ENCODE measurements at places on chromosomes 6 and 20.

DNA sequence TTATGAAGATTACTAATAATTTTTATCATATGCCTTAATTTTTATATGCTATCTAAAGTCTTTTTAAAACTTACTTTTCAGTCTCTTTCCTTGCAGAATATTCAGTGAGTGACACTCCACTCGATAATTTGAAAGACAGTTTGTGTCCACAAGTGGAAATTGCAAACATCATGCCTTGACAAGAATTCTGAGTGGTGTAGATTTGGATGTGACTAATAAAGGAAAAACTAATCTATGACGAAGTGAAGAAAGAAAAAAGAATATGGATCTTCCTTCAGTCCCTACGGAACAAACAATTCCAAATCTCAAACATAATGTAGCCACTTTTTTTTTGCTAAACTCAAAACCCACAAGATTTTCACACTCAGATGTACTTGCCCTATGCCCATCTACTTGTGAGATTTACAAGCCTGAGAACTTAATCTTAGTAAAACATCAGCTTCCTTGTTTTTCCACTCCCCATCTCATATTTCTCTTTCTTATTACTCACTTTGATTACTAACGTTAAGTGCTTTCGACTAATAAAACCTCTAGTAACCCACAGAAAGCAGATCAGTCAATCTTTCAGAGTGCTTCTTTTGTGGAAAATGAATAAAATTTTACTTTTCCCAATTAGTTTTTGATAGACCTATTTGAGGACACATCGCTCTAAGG lies 1155.8 kb downstream of the GRIK2 start:
- DNase-seq: no peak

GRCh38 chr6:139996253-139996834 lies 621.9 kb upstream of the CITED2 start:
- no peak for DNase-seq

DNA sequence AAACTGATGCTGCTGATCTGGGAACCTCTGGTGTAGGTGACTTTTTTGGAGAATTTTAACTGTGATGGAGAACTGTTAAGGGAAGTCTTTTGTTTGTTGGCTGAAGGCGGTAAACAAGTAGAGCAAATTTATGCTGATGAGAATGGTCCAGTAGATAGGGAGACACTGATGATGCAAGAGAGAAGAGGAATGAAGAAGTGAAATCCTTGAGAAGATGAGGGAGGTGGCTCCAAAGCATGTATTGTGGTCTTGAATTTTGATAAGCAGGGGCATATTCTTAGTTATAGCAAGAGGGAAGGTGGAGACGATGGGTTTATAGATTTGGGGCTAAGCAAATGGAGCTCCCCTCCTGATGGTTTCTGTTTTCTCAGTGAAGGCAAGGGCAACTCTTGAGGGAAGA lies 22.0 kb downstream of the MAPK14 start:
- DNase-seq: no peak

- DNase-seq: no peak
Measured at GRCh38 chr20:62834967-62835730, 18.3 kb downstream of the COL9A3 start.

DNA sequence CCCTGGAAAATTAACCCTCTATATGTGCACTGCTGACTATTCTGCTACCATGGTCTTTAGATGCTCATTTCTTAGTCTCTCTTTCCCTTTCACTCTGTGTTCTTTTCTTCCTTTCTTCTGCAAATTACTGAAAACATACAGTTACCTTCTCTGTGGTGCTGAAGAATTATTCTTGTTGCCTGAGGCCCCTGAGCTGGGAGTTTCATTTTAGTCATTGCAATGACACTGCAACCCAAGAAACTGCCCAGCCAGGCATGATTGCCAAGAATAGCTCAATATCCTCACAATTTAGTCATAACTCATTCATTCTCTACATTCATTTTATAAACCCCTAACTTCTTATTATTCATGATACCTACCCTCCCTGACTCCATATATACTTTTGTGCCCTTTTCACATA lies 245.8 kb upstream of the RAB32 start:
- DNase-seq: no peak

GRCh38 chr20:55586610-55587009 lies 418.7 kb downstream of the CBLN4 start:
- no peak for DNase-seq

DNA sequence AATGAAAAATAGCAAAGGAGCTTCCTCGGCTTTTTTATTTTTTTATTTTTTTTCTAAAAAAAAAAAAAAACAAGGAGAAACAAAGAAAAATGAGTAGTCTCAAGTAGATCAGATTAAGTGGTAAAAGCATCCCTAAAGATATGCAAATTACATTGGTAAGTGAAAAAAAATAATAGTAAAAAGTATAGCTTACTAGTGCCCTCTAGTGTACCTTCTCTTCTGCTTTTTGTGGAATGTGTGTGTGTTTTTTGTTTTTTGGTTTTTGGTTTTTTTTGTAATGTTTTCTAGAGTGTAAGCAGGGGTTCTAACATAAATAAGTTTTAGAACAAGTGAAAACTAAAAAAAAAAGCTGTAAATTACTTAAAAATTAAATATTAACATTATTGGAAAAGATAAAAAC lies 1062.0 kb downstream of the HACE1 start:
- no peak for DNase-seq

DNA sequence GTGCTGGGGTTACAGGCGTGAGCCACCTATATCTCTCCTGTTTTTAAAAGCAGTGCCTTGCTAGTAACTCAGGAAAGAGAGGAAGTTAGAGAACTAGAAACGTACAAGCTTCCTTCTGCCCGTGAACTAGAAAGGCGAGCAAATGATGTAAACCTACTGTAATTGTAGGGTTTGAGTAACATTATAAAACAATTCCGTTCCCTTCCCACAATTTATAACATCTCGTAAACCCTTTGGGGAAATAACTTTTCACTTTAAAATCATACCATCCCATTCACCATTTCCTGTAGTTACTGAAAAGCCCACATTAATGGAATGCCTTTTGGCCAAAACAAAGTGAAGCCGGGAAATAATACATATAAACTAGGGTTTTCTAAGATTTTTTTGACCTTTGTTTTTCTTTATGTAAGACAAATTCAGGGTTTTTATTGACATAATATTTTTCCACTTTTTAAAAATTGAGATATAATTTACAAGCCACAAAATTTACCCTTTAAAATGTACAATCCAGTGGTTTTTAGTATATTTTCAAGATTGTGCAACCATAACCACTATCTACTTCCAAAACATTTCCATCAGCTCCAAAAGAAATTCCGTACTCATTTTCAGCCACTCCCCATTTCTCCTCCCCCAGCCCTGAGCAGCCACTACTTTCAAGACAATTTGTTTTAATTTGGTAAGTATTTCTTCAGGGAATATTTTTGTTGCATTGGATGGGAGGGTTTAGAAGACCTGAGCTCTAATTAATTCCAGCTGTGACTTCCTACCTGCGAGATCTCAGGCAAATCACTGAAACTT lies 175.1 kb upstream of the PDE10A start:
- DNase-seq: no peak

DNA sequence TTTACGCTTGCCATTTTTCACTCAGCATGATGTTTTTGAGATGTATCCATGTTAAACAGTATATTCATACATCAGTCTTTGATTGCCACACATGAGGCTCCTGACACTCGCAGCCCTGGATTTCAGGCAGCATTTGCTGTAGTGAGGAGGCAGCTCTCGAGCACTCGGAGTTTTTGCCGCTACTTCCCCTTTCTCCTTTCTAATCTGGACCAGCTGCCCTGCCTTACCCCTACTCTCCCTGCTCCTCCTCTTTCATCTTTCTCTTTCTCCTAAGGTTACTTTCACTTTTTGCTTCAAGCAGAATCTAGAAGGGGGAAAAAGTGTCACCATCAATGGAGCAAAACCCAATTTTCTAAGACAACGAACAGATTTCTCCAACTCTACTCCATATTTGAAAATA lies 5.9 kb upstream of the CST3 start:
- DNase-seq: no peak

- DNase-seq: no peak
Measured at GRCh38 chr6:113696960-113697359, 160.2 kb upstream of the MARCKS start.

GRCh38 chr6:125913145-125913544 lies 43.4 kb upstream of the HINT3 start:
- no peak for DNase-seq

DNA sequence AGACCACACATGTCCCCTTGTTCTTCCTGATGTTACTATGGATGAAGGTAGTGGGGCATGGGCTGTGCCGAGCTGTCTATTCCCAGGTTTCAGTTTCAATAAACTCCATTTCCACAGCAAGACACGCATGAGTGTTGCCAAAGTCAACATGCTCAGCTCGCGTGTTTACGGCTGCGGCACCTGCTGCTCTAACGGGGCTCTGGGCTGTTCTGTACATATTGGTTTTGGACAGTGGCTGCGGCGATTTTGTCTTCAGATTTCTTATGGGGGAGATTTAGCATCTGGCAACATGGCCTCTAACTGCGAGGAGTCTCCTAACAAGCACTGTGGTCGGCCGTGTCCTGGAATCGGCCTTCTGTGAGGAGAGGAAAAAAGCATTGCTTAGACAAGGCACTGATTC lies 58.6 kb downstream of the TMEM242 start:
- DNase-seq: no peak

GRCh38 chr6:132144456-132144855 lies 193.3 kb upstream of the CCN2 start:
- DNase-seq: no peak

- DNase-seq: no peak
Measured at GRCh38 chr20:39268491-39268951, 306.4 kb downstream of the DHX35 start.

DNA sequence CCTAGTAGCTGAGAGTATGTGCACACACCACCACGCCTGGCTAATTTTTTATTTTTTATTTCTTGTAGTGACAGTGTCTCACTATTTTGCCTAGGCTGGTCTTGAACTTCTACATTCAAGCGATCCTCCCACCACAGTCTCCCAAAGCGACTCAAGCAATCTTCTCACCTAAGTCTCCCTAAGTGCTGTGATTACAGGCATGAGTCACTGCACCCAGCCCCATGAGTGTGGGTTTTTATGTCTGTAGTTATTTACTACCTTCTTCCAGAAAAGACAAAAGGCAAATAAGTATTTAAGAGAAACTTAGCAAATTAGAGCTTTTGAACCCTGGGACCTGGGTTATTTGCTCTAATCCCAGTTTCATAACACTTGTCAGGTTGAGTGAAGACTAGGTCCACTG lies 92.3 kb upstream of the HCRTR2 start:
- no peak for DNase-seq

DNA sequence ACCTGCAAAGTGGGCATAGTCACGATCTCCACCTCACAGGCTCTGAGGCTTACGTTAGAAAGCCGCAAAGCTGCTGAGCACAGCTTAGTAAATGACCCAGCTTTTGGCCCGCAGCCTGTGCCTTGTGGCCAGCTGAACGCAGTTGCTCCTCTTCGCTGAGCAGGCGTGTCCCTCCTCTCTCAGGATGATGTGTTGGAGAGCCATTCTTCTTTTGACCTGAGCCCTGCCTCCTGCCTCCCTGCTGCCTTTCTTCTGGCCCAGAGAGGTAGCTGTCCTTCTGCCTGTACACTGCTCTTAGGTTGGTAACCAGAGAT lies 47.6 kb upstream of the MYL9 start:
- DNase-seq: no peak

- DNase-seq: no peak
Measured at GRCh38 chr6:78867020-78867369, 356 bp upstream of the IRAK1BP1 start.

GRCh38 chr20:48177058-48177457 lies 391.8 kb upstream of the SULF2 start:
- DNase-seq: no peak

- no peak for DNase-seq
Measured at GRCh38 chr6:42693725-42694323, 28.6 kb downstream of the PRPH2 start.

DNA sequence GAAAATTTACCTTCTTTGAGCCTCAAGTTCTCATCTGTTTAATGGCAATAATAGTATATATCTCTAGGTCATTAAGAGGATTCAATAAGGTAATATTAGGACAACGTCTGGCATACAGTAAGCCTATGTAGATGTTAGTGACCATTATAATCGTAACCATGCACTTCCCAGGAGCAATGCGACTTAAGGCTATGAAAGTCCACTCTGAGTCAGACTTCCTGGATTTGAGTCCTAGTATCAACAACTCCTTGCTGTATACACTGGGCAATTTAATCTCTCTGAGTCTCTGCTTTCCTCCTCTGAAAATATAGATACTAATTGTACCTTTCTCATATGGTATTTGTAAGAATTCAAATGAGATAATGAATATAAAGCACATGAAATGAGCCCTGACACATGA lies 168.1 kb upstream of the HDDC2 start:
- no peak for DNase-seq

DNA sequence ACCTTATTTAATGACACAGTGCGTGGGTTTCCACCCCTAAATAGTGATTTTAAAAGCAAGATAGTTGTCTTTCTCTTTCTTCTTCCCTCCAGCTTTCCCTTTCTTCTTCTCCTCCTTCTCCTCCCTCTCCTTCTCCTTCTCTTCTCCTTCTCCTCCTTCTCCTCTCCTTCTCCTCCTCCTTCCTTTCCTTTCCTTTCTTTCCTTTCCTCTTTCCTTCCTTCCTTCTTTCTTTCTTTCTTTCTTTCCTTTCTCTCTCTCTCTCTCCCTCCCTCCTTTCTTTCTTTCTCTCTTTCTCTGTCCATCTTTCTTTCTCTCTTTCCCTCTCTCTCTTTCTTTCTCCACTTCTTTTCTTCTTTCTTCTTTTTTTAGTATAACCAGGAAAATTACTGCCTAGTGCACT lies 670.6 kb downstream of the GRIK2 start:
- no peak for DNase-seq

DNA sequence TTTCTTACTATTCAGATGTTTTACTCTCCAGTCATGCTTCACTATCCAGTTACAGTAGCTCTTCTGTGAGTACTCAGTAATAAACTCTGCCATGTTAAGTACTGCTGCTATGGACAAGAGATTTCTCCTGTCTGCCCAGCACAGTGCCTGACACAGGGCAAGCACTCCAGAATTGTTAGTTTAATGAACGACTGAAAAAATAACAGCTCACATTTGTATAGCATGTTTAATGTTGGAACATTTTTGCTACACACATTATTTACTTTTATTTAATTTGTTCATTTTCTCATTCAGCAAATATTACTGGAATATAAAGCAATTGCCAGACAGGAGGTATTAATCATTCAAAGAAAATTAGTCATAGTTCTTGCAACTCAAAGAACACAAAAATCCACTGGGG lies 142.6 kb upstream of the HMGN3 start:
- DNase-seq: no peak

- DNase-seq: no peak
Measured at GRCh38 chr6:129710450-129711270, 683 bp upstream of the ARHGAP18 start.

DNA sequence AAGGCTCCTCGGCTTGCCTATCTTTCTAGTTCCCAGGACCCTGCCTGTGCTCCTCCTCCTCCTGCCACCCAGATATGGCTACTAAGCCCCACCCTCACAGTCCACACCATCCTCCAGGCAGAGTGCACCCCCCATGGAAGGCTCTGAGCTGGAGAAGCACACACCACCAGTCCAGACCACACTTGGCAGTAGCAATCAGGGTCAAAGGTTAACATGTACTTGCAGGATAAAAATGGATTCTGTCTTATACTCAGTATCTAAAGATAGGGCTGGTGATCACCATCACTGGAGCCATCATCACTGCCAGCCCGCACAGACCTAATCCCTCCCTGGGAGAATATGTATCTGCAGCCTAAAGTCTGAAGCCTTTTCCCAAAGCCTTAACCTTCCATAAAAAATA lies 83.4 kb downstream of the PRKN start:
- no peak for DNase-seq

All from memory B cell (primary cell).